Esophagus muscularis mucosa (tissue), 4 donors: ENCODE measurements at places on chromosomes 12 and 14. TPM values are rescaled to one million over a fixed set of nuclear protein-coding genes. Genes with fewer than 3 reads are reported as not detected.

- no peaks in the 10 kb centered on the region for H3K27me3 ChIP-seq
- H3K4me1 ChIP-seq: peaks cover 54% of the 10 kb centered on the region
- no peak overlapping the region for H3K27ac ChIP-seq
- no peak overlapping the region for H3K4me3 ChIP-seq
Measured at GRCh38 chr14:76921088-76921399, 94.8 kb downstream of the LRRC74A start.

DNA sequence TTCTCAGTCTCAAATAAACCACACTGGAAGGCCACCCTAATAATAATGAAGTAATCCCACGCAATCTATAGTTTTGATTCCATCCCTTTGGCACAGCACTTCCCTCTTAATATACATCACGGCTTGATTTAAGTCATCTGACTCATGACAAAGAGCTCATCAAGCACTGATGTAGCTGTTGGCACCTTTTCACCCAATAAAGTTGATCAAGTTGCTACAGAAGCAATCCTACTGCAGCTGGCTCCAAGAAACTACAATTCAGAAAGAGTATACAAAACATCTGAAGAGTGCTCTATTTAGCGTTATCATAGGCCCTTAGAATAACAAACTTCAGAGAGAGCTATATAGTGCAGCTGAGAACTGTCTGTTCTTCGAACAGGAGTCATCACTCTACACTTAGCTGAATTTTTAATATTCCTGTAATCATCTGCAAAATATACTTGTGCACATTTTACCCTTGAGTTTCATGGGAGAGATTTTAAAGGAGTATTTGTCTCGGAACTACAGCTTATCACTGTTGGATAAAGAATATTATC lies 94.9 kb downstream of the OSBPL8 start:
- no peaks in the 10 kb centered on the region for H3K36me3 ChIP-seq
- H3K4me3 ChIP-seq: no peak overlapping the region
- no peaks in the 10 kb centered on the region for H3K27me3 ChIP-seq
- DNase-seq: no peak

- H3K27me3 ChIP-seq: no peaks in the 10 kb centered on the region
- H3K36me3 ChIP-seq: no peaks in the 10 kb centered on the region
- no peak for DNase-seq
- H3K27ac ChIP-seq: no peak overlapping the region
Measured at GRCh38 chr14:47778631-47779030, 103.2 kb upstream of the MDGA2 start.

C12orf75 gene
- total RNA-seq: 2.9 TPM

GRCh38 chr12:25500651-25501050 lies 52.4 kb downstream of the LMNTD1 start:
- no peak overlapping the region for H3K4me3 ChIP-seq
- no peak overlapping the region for H3K27ac ChIP-seq
- no peaks in the 10 kb centered on the region for H3K27me3 ChIP-seq
- DNase-seq: no peak
